Endodermal cell (in vitro differentiated cells): ENCODE measurements at places on chromosomes 1 and 21. TPM values are rescaled to one million over a fixed set of nuclear protein-coding genes. Genes with fewer than 3 reads are reported as not detected.

Gene PLD5
- total RNA-seq = 0.57 to 1.4 TPM (median 0.66 TPM) in 3 replicates

Gene LDLRAD1
- not detected in 2 replicates for total RNA-seq

DNA sequence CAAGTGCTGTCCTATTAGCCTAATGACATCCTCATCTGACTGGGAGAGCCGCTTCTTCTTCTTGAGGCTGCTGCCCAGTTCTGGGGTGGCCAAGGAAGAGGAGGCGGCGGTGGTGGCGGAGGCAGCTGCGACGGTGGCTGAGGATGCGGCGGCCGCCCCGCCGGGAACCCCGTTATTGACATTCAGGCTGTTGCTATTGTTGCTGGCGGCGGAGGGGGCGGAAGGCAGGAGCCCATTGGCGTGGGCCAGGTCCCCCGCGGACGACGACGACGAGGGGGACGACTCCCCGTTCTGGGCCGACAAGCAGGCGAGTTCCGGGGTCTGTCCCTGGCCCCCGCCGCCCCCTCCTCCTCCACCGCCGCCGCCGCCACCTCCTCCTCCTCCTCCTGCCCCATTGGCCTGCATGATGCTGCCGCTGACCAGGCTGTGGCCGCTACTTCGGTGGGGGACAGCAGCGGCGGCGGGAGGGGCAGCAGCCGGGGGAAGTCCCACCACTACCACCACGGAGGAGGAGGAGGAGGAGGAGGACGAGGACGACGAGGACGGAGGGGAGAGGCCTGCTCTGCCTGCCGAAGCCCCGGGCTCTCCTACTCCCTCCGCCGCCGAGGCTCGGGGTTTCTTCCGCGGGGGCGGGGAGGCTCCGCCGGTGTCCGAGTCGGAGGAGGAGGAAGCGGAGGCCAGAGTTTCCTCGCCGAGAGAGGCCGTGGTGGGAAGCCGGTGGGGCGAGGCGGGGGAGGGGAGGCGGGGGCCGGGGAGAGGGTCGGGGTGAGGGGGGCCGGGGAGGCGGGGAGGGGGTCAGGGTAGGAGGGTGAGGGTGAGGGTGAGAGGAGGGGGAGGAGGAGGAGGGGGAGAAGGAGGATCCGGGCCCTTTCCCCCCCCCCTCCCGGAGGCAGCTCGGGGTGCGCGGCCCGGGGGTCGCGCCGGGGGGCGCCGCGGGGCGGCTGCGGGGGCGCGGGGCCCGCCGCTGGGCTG lies 610 bp downstream of the WDR26 start:
- DNase-seq = peak; percentile 68

DNA sequence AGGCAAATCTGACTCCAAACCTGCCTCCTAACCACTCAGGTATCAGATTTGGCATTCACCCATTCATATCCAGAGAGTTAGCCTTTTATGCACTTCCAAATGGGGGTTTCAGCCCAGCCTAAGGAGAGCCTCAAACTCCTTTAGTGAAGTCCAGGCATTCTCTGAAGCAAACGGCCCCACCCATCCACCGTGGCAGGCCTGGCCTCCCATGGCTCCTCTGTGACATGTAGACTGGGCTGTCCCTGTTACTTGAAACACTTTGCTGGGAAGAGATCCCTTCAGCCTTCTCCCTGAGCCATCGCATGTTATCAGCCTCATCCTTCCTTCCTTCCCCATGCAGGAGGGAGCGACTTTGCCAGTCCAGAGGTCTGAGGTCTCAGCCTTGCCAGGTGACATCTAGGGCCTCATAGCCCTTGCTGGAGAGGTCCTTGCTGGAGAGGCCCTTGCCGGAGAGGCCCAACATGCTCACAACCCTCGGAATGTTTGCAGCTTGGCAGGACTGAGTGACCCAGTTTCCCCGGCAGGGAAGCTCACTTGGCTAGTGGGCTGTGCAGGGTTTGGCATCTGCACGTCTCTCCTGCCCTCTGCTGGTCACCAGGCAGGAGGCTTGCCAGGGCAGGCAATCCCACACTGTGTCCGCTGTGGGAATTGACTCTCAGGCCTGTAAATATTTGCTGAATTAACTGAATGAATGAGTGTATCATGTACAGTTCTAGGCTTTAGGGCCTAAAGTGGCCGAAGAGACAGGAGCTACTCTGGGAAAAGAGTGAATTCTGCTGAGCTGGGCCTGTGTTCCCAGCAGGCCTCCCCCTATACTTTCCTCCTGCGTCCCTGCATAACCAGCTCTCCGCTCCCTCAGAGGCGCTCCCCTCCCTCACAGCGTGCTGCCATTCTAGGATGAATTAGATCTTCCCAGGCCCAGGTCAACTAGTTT lies 26.7 kb upstream of the RBM15 start:
- peak; percentile 94 for DNase-seq

GRCh38 chr21:35812679-35813078 lies 247.6 kb downstream of the SETD4 start:
- DNase-seq = no peak

DNA sequence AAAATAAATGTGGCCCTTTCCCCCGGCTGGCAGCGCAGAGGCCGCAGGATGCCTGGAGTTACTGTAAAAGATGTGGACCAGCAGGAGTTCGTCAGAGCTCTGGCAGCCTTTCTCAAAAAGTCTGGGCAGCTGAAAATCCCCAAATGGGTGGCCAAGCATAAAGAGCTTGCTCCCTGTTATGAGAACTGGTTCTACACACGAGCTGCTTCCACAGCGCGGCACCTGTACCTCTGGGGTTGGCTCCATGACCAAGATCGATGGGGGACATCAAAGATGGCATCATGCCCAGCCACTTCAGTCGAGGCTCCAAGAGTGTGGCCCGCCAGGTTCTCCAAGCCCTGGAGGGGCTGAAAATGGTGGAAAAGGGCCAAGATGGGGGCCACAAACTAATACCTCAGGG lies 95.9 kb downstream of the LRIG2 start:
- no peak for DNase-seq
